NCI-H1092 treated with DMSO at 0.1 percent for 48 hours (cell line): ENCODE measurements at places on chromosomes 1 and 21.

GRCh38 chr1:232538224-232538942 is 91.5 kb downstream of the SIPA1L2 start:
- no peak for DNase-seq

- no peak for DNase-seq
Measured at GRCh38 chr1:213389061-213389581, 338.1 kb downstream of the RPS6KC1 start.

- no peak for DNase-seq
Measured at GRCh38 chr1:115170377-115170776, 81.1 kb upstream of the TSPAN2 start.

DNA sequence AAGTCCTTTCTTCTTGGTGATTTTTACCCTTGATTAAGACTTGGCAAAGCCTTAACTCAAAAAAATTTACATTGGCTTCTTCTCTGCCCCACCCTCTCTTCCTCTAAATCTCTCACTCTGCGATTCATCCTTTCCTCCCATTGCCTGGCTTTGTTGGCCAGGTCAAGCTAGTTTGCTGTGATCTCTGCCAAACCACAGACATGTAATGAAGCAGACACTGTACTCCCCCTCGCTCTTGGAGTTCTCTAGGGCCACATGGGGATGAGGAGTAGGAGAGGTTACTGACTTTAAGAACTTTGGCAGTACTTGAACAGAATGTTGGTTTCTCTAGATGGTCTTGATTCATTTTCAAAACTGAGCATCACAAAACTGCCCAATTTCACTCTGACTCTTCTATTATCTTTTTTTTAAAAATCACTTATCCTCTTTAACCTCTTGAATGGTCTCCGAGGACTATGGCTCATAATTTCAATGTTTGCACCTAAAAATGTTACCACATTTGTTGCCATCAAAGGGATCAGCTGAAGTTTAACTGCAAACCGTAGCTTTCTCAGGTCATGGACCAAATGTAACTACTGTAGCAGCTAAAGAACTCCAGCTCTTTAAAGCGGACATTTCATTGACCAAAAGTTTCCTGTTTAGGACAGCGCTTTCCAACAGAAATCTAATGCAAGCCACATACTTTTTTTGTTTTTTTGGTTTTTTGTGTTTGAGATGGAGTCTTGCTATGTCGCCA is 62.7 kb upstream of the IPO9 start:
- no peak for DNase-seq

GRCh38 chr21:37036177-37036576 is 29.7 kb downstream of the RIPPLY3 start:
- no peak for DNase-seq

DNA sequence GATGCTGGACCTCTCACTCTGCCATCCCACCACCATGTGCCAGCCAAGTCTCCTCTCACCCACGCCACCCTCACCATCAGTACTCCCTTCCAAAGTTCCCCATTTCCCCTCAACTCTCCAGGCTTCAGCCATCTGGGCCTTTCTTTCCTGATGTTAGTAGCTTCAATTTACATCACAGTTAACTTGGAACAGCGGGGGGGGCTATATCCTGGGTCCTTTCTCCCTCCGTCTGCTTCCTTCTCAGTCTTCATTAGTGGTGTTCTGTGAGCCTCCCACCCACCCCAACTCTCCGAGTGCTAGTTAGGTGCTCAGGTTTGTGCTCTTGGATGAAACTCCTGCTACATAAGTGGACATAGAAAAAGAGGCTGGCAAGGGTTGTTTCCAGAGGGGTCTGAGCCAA is 31.9 kb downstream of the KCNC4 start:
- no peak for DNase-seq

- DNase-seq, result no peak
Measured at GRCh38 chr1:33814166-33814565, 49.7 kb upstream of the HMGB4 start.

DNA sequence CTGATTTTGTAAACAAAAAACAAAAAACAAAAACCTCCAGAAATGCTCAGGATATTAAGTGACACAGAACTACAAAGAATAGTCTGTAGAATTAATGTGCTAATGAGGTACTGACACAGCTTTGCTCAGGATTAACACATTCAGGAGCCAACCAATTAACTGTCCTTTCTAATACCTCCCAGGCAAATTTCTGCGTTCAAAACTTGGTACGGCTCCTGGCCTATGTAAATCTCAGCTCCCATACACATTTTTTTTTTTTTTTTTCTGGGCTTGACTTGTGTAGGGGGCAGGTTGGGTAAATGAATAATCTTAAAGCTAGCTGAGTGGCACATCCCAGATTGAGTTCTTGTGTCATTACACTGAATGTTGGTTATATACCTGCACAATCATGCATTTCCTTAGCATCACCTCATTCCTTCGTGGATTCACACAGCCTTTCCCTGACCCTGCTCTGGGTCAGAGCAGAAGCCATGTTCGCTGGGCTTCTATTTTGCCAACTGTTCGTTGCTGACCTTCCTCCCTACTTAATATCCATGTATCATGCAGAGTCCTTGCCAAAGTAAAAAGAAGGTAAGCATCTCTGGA is 12.6 kb upstream of the IER5 start:
- DNase-seq, result no peak
